ENCODE measurements at places on chromosomes 1 and 21.

DNA sequence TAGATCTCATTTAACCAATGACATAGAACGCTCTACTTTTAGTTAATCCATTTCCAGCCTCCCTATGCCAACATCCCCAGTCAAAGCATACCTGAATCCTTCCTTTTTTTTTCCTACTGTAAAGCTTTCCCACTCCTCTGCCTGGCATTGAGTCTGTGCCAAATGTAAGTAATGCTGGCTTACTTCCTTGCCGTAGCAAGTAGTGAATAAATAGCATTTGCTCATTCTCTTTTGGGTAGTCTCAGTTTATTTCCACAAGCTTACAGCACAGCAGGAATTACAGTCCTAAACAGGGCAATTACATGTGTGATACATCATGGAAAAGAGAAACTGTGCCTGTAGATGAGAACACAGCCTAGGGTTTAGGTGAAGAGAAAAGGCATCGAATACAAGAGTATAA is 352.6 kb upstream of the NEGR1 start:
- DNase-seq: no peak

GRCh38 chr1:71502006-71502405 is 421.2 kb upstream of the ZRANB2 start:
- DNase-seq: no peak

GRCh38 chr21:37183749-37184148 is 83.4 kb downstream of the VPS26C start:
- no peak for DNase-seq

GRCh38 chr1:72724951-72725861 is 442.9 kb upstream of the NEGR1 start:
- peak; percentile 19 for DNase-seq

DNA sequence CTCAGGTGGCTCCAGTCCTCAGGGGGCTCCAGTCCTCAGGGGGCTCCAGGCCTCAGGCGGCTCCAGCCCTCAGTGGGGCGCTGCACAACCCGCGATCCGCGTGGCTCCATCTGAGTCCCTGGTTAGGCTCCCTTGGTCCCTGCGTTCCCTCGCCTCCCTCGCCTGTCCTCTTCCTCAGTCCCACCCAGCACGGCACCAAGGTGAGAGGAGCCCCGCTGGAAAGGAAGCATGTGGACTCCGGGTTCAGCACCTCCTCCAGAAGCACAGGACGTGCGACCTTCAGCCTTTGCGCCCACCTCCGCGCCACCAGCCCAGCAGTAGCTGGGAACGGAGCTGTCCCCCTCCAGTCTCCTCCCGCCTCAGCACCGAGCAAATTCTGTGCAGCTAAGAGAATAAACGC is 8.1 kb upstream of the OR2M5 start:
- no peak for DNase-seq

DNA sequence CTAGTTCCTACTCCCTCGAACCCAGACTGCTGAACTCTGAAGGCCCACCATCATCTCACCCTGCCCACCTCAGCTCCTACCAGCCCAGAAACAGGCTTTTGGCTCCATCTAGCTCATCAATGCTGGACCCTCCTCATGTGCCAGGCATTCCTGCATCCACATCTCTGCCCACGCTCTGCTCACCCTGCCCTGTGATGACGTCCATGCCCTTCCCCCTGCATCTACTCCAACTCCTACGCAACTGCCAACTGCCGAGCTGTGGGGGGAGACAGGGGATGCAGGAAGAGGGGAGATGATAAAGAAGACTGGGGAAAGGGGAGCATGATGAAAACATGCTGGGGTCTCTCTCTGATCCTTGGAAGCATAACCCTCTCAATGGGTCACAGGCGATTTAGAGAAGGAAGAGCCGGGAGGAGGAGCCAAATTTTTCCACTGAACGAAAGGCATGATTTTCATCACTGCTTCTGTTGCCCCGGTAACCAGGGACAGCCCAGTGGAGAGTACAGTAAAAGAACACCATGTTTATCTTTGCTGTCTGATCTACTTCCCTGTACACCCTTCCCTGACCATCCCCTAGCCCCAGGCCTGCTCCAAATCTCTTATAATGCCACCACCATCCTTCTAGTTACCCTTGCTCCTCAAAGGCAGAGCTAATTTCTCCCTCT is 44.3 kb downstream of the CD34 start:
- no peak for DNase-seq

GRCh38 chr1:114022877-114023276 is 43.6 kb downstream of the OLFML3 start:
- DNase-seq: no peak

DNA sequence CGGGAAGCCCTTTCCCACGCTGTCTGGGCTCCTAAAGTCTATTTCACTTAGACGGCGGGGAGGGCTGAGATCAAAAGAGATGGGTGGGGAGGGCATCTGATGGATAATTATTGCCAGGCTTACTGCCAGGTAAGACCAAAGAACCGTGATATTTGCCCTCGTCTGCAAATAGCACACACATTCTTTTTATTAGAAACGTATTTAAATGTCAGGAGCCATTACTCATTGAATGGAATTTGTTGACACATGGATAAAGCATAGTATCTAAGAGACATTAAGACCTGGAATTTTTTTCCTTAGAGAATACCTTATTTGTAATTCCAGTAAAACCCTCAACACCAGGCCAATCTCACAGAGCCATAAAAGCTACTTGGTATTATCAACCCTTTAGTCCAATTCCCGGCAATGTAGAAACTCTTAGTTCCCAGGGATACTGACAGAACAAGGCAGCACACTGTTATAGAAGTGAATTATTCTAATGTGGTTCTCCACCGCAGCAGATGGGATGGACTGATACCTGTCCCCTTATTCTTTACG is 10.6 kb downstream of the URB1 start:
- DNase-seq: no peak

Measured in progenitor cell of endocrine pancreas (in vitro differentiated cells).